ENCODE measurements at places on chromosomes 7 and 10.
A peak's percentile ranks its signal among the peaks of the same experiment; 100 is the strongest.

DNA sequence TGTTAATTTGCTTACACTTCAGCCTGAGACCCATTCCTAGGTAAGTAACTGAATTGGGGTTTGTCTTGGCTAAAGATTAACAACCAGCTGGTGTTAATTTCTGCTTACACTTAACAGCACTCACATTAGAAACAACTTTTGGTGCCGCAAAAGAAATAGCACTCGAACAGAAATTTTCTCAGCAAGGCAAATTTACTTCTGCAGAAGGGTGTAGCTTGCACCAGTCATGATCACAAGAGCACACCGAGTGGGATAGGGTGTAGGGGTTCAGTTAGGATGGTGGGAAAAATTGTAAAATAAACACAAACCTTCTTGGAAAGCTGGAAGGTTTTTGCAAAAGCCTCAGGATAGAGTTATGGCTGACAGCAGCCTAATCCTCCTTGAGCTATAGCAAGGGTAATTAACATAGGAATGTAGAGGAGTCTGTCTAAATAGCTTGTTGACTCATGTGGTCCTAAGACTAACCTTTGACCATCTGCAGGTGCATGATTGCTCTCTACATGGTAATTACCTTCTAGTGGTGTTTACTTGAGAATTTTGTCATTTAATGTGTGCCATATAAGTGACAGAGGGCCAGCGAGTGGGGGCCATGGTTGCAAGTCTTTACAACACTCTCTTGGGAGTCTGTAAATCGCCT is 67.8 kb upstream of the CDK13 start:
- no peak overlapping the region for H3K4me3 ChIP-seq
- no peak for DNase-seq
- H3K27me3 ChIP-seq: peaks cover 3% of the 10 kb centered on the region
- H3K27ac ChIP-seq: no peak overlapping the region
- no peaks in the 10 kb centered on the region for H3K4me1 ChIP-seq

GRCh38 chr7:101231644-101232043 is 6.0 kb downstream of the CLDN15 start:
- no peak overlapping the region for H3K27ac ChIP-seq
- H3K27me3 ChIP-seq: no peaks in the 10 kb centered on the region
- no peaks in the 10 kb centered on the region for H3K4me1 ChIP-seq
- H3K4me3 ChIP-seq: no peak overlapping the region

DNA sequence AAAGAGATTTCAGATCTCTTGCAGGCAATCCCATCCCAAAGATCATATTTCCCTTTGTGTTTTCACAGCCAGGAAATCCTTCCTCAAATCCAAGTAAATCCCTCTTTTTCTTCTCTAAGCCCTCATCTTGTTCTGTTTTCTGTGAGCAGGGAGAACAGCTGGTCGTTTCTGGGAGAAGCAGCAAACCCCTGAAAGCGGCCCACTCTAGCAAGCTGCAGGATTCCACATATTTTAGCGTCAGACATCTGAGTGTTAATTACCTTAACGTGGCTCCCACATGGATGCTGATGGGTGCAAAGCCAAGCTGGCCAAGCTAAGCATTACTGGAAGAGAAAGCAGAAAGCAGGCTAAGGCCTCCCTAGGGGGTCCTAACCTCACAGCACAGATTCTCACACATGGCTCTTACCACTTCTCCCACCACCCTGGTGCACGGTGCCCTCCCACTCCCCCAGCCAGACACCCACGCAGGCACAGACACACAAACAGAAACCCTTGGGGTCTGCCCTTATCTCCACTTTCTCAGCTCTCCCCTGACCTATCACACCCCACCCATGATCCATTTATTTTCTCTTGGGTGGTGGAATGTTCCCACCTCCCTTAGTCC is 551.0 kb upstream of the AUTS2 start:
- no peaks in the 10 kb centered on the region for H3K36me3 ChIP-seq
- no peak for DNase-seq
- no peak overlapping the region for H3K27ac ChIP-seq
- no peak overlapping the region for H3K4me3 ChIP-seq
- H3K4me1 ChIP-seq: no peaks in the 10 kb centered on the region
- H3K27me3 ChIP-seq: no peaks in the 10 kb centered on the region

- H3K27me3 ChIP-seq: no peaks in the 10 kb centered on the region
- H3K4me3 ChIP-seq: no peak overlapping the region
- no peak overlapping the region for H3K27ac ChIP-seq
- peaks cover 10% of the 10 kb centered on the region for H3K36me3 ChIP-seq
- DNase-seq: no peak
These were observed 12.7 kb downstream of the TAS2R60 start for GRCh38 chr7:143455942-143456341.

GRCh38 chr10:47146572-47146971 is 153.4 kb upstream of the GDF10 start:
- no peaks in the 10 kb centered on the region for H3K36me3 ChIP-seq
- no peaks in the 10 kb centered on the region for H3K4me1 ChIP-seq
- no peak overlapping the region for H3K4me3 ChIP-seq
- no peak overlapping the region for H3K27ac ChIP-seq

GRCh38 chr10:78925800-78926319 is 142.9 kb upstream of the ZMIZ1 start:
- H3K36me3 ChIP-seq: no peaks in the 10 kb centered on the region
- no peak overlapping the region for H3K27ac ChIP-seq
- DNase-seq: no peak
- H3K4me1 ChIP-seq: no peaks in the 10 kb centered on the region
- H3K4me3 ChIP-seq: no peak overlapping the region

- no peak overlapping the region for H3K4me3 ChIP-seq
- DNase-seq: no peak
- H3K4me1 ChIP-seq: no peaks in the 10 kb centered on the region
- H3K27me3 ChIP-seq: no peaks in the 10 kb centered on the region
- no peak overlapping the region for H3K27ac ChIP-seq
These were observed 360.4 kb downstream of the EXOC4 start for GRCh38 chr7:133613250-133613790.

- no peak for DNase-seq
- peaks cover 20% of the 10 kb centered on the region for H3K36me3 ChIP-seq
- H3K27ac ChIP-seq: no peak overlapping the region
- no peak overlapping the region for H3K4me3 ChIP-seq
- H3K27me3 ChIP-seq: no peaks in the 10 kb centered on the region
- H3K4me1 ChIP-seq: peaks cover 3% of the 10 kb centered on the region
These were observed 29.9 kb downstream of the PCGF5 start for GRCh38 chr10:91250341-91250740.

GRCh38 chr7:148962823-148963582 is 65.3 kb downstream of the PDIA4 start:
- DNase-seq: peak; percentile 86
- H3K27me3 ChIP-seq: no peaks in the 10 kb centered on the region
- no peaks in the 10 kb centered on the region for H3K36me3 ChIP-seq

GRCh38 chr10:3886191-3886590 is 101.2 kb upstream of the KLF6 start:
- H3K4me3 ChIP-seq: no peak overlapping the region
- no peak for DNase-seq
- no peaks in the 10 kb centered on the region for H3K36me3 ChIP-seq
- peaks cover 5% of the 10 kb centered on the region for H3K27me3 ChIP-seq
- H3K4me1 ChIP-seq: peaks cover 8% of the 10 kb centered on the region
- H3K27ac ChIP-seq: no peak overlapping the region

GRCh38 chr10:91251430-91252056 is 31.1 kb downstream of the PCGF5 start:
- no peak overlapping the region for H3K27ac ChIP-seq
- H3K4me3 ChIP-seq: no peak overlapping the region
- no peaks in the 10 kb centered on the region for H3K27me3 ChIP-seq
- DNase-seq: peak; percentile 70
